ENCODE measurements at places on chromosomes 5 and 9. TPM values are rescaled to one million over a fixed set of nuclear protein-coding genes. Genes with fewer than 3 reads are reported as not detected.
A peak's percentile ranks its signal among the peaks of the same experiment; 100 is the strongest.

GRCh38 chr5:134586866-134587524 lies 45.6 kb downstream of the SAR1B start:
- DNase-seq: no peak
- H3K36me3 ChIP-seq: no peaks in the 10 kb centered on the region
- peaks cover 17% of the 10 kb centered on the region for H3K4me1 ChIP-seq
- H3K27ac ChIP-seq: no peak overlapping the region

- H3K4me1 ChIP-seq: peaks cover 44% of the 10 kb centered on the region
- no peaks in the 10 kb centered on the region for H3K36me3 ChIP-seq
- no peak overlapping the region for H3K4me3 ChIP-seq
- no peaks in the 10 kb centered on the region for H3K27me3 ChIP-seq
- DNase-seq: no peak
- peak overlapping the region; percentile 64 for H3K27ac ChIP-seq
Observed at GRCh38 chr5:57692582-57693487, 210.2 kb upstream of the ACTBL2 start.

DNA sequence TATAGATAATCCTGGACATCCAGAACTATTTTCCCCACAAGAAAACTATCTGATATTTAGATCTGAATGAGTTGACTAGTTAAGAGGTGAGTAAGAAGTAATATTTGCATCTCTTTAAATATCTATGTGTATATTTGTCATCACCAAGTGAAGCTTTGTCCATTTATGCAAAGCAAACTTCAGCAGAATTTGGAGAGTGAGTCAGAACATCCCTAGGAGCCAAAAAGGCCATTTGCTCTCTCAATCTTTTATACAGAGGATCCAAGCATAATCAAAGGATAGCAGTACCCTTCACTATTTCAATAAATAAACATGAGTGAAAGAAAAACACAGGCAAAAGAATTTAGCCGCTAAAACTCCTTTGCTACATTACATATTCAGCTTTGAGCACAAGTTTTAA lies 454.4 kb downstream of the NR2F1-AS1 start:
- no peak overlapping the region for H3K27ac ChIP-seq
- H3K4me1 ChIP-seq: peaks cover 18% of the 10 kb centered on the region
- no peak overlapping the region for H3K4me3 ChIP-seq

GRCh38 chr5:165138236-165138635 lies 1632.8 kb downstream of the MAT2B start:
- no peak for DNase-seq
- no peak overlapping the region for H3K4me3 ChIP-seq
- no peaks in the 10 kb centered on the region for H3K27me3 ChIP-seq
- H3K36me3 ChIP-seq: no peaks in the 10 kb centered on the region
- no peak overlapping the region for H3K27ac ChIP-seq
- H3K4me1 ChIP-seq: no peaks in the 10 kb centered on the region

DNA sequence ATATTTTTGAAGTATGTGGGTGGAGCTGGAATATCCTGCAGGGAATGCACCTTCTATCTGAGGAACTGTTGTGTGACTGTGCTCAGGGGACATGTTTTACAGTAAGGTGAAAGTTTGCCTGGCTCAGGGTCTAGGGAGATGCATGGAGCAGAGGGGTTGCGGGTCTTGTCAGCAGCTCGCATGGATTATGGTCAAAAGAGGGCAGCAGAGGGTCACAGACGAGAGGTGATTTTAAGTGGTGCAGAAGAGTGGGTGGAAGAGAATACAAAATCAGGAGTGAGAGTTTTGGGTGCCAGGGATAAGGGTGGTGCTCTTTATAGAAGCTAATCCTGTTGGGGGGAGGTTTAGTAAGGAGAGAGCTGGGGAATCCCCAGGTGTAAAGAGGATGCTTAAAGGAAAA lies 53.5 kb upstream of the GRIN3A start:
- no peak for DNase-seq
- no peaks in the 10 kb centered on the region for H3K4me1 ChIP-seq
- no peaks in the 10 kb centered on the region for H3K36me3 ChIP-seq

- H3K27ac ChIP-seq: no peak overlapping the region
- H3K4me3 ChIP-seq: no peak overlapping the region
- H3K27me3 ChIP-seq: no peaks in the 10 kb centered on the region
- no peaks in the 10 kb centered on the region for H3K4me1 ChIP-seq
Observed at GRCh38 chr5:10975945-10976344, 214.9 kb upstream of the DAP start.

GRCh38 chr9:70130266-70130665 lies 86.6 kb downstream of the MAMDC2 start:
- H3K27me3 ChIP-seq: no peaks in the 10 kb centered on the region
- H3K27ac ChIP-seq: no peak overlapping the region
- peaks cover 7% of the 10 kb centered on the region for H3K36me3 ChIP-seq

DNA sequence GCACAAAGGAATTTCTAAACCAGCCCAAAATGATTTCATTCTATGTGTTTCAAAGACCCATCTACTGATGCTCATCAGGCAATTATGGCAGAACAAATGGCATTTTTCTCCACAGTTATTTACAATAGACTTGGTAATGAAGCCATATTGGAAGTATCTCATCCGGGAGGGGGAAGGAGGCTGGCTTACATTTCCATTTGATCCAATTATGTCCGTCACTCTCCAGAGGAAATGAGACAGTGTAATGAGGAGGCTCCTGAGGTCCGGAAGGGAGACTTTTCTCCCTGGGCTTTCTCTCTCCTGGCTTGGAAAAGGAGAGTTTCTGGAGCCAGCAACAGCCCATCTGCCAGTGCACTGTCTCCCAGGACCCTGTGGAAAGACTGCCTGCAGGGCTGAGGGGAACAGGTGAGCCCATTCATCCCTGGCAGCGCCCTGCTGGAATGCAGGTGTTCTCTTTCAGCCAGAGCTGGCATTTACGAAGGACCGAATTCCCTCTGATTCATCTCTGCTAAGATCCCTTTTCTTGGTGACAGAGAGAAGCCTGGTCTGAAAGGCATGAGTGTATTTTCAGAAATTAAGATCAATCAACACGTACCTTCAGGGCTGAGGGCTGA lies 54.9 kb upstream of the SAP30L start:
- no peaks in the 10 kb centered on the region for H3K4me1 ChIP-seq
- H3K36me3 ChIP-seq: no peaks in the 10 kb centered on the region
- no peaks in the 10 kb centered on the region for H3K27me3 ChIP-seq
- no peak for DNase-seq

DNA sequence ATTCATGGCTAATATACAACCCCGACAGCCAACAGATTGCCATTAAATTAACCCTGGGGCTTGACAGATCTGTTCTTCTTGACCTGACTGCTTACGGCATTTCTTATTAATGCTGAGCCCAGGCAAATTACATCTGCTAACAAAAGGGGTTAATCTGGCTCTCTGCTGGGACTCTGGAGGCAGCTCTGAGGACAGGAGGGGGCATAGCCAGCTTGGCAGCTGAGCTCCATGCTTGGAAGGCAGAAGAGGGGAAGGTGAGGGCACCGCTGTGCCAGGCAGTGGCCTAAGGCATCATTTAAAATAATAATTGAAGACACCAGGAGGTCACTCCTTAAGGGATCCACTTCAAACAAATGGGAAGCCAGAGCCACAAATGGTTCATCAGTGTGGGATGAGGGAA lies 126.0 kb upstream of the GPR151 start:
- H3K4me3 ChIP-seq: no peak overlapping the region
- no peaks in the 10 kb centered on the region for H3K4me1 ChIP-seq
- no peak overlapping the region for H3K27ac ChIP-seq
- no peaks in the 10 kb centered on the region for H3K27me3 ChIP-seq
- DNase-seq: no peak
- no peaks in the 10 kb centered on the region for H3K36me3 ChIP-seq

GRCh38 chr5:138651058-138651766 lies 76.0 kb upstream of the HSPA9 start:
- H3K27me3 ChIP-seq: no peaks in the 10 kb centered on the region
- no peak overlapping the region for H3K4me3 ChIP-seq
- H3K36me3 ChIP-seq: no peaks in the 10 kb centered on the region
- H3K27ac ChIP-seq: no peak overlapping the region

DNA sequence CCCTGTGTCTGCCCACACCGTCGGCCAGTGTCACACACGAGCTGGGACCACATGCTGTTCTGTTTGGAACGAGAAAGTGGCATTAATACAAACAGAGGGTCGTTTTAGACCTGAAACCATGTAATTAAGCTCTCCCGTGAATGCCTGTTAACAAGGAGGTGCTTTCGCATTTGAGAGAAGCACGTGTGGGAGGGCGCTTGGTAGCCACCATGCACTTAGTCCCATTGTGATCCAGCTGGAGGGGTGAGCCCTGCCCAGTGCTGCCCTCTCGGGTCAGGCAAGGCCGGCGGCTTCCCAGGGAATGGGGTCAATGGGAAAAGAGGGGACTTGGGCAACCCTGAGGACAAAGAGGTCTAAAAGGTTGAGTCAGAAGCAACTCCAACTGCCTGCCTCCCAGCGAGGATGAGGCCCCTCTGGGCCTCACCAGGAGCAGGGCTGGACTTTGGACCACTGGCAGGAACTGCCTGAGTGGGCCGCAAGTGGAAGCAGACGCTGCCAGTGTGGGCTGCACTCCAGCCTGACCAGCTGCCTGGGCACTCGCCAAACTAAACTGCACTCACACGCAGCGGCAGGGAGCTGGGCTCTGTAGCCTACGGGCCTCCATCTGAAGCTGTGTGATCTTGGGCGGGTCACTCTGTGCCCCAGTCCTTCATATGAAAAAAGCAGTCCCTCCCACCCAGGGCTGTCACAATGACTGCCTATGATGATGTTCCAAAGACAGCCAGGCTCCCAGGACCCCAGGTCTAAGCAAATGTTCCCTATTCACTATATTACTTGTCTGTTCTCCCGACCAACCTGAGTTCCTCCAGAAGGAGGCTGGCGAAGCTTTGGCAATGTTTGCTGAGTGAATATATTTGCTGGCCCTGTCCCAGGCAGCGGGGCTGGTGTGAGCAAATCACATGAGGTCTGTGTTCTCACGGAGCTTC lies 195.7 kb downstream of the CDK5RAP2 start:
- H3K4me3 ChIP-seq: no peak overlapping the region
- H3K36me3 ChIP-seq: peaks cover 8% of the 10 kb centered on the region
- H3K4me1 ChIP-seq: no peaks in the 10 kb centered on the region
- no peak for DNase-seq
- no peaks in the 10 kb centered on the region for H3K27me3 ChIP-seq

DNA sequence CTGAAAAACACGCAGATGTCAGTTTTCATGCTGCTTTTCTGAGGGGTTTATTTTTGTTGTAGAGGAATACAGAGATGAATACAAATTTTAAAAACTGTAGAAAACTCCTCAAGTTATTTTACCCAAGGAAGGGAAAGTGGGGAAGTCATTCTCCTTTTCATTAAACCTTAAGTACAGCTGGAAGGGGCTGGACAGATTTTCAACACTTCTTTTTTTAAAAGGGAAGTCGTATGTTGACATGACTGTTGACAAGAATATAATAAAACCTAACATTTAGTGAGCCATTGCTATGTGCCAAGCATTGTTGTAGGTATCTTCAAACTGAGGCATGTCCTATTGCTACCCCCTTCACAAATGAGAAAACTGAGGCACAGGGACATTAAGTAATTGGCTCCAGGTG lies 235.7 kb upstream of the ELL2 start:
- H3K36me3 ChIP-seq: no peaks in the 10 kb centered on the region
- H3K27me3 ChIP-seq: no peaks in the 10 kb centered on the region
- no peaks in the 10 kb centered on the region for H3K4me1 ChIP-seq
- H3K4me3 ChIP-seq: no peak overlapping the region

GRCh38 chr9:111179577-111179976 lies 141.3 kb upstream of the LPAR1 start:
- H3K4me1 ChIP-seq: no peaks in the 10 kb centered on the region
- H3K27me3 ChIP-seq: no peaks in the 10 kb centered on the region
- no peaks in the 10 kb centered on the region for H3K36me3 ChIP-seq
- DNase-seq: no peak

GRCh38 chr5:125201446-125202052 lies 455.1 kb upstream of the ZNF608 start:
- H3K27me3 ChIP-seq: no peaks in the 10 kb centered on the region
- no peaks in the 10 kb centered on the region for H3K36me3 ChIP-seq
- DNase-seq: no peak
- no peak overlapping the region for H3K4me3 ChIP-seq

DNA sequence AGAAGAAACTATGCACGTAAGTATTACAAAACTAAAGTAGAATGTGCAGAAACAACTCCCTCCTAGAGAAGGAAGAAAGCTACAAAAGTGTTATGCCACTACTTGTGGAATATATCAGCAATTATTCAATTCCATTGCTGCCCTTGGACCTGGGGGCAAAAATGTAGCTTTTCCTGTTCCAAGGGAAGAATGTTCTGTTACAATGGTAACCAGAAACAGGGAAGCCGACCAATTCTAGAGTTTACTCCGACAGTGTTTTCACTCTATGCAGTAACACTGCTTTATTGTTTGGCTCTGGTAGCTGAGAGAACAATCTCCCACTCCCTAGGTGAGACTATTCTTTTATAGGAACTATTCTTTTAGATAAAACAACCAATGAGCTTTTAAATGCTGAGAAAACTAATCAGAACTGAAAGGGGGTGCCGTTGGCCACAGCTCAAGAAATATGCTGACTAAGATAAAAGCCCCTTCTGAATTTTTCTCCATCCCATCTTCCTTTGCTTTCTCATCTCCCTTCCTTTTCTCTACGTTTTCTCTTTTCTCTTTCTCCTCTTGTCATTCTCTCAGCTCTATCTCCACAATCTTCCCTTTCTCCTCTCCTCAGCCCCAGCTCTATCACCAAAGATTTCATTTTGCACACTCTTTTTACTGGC lies 54.1 kb downstream of the SLC1A3 start:
- no peak overlapping the region for H3K27ac ChIP-seq
- H3K4me1 ChIP-seq: peaks cover 22% of the 10 kb centered on the region
- no peak for DNase-seq
- H3K36me3 ChIP-seq: no peaks in the 10 kb centered on the region
- no peak overlapping the region for H3K4me3 ChIP-seq

DNA sequence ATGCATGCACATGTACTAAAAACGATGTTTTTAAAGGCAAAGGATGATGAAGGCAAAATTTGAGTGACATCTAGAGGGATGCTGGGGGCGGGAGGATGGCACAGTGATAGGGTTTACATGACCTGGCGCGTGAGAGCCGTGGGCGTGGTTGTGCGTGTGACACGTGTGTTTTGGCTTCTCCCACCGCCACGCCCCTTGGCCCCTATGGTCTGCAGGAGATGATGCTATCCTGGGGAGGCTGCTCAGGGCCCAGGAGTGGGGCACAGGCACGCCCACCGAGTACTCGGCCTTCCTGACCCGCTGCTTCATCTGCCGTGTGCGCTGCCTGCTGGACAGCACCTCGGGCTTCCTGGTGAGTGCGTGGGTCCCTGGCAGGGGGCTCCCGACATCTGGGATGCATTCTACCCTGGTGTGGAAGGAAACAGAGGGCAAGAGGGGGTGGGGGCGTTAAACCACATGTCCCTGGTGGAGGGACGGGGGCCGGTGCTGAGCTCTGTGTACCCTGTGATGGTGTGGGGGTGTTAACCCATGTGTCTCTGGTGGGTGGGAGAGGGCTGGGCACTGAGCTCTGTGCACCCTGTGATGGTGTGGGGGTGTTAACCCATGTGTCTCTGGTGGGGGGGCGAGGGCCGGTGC lies 19.2 kb upstream of the EXOC3 start:
- H3K27me3 ChIP-seq: no peaks in the 10 kb centered on the region
- DNase-seq: no peak
- no peak overlapping the region for H3K4me3 ChIP-seq

Gene RUSC2
- total RNA-seq: 18.9 TPM

Gene TEK
- 12.5 TPM for total RNA-seq

Gene ANKRD20A1
- 18.2 TPM for total RNA-seq

Gene HTR1A
- total RNA-seq: not detected

Gene SLC46A2
- total RNA-seq: not detected

Gene IFNA21
- not detected for total RNA-seq

Gene CAMSAP1
- 20.9 TPM for total RNA-seq

Gene FOXE1
- total RNA-seq: 7.9 TPM

Gene PCDHA1
- total RNA-seq: not detected

All from vagina (tissue), 2 donors.